Right ventricle myocardium inferior (tissue), 1 donor: ENCODE measurements at places on chromosomes 1 and 21. TPM values are rescaled to one million over a fixed set of nuclear protein-coding genes. Genes with fewer than 3 reads are reported as not detected.

The KCNC4 gene
- total RNA-seq: 5.1 TPM

- no peak for DNase-seq
Measured at GRCh38 chr1:89361681-89362080, 2.2 kb upstream of the GBP6 start.

DNA sequence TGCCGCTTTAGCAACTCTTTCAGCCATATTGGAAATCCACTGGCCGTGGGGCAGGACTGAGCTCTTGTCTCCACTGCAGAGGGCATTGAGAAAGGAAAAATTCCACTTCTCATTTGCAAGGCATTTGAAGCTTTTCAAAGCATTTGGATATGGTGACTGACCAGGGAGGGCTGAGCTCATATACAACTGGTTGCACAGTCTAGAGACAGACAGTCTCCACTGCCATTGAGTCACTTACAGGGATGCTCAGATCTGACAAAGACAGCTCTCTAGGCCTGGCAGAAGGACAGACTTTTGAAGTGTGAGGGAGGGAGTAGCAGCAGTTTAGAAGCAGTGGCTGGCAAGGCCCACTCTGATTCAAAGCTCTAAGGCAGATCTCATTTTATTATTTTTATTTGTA, 24.2 kb downstream of the NCF2 start:
- DNase-seq: no peak

DNA sequence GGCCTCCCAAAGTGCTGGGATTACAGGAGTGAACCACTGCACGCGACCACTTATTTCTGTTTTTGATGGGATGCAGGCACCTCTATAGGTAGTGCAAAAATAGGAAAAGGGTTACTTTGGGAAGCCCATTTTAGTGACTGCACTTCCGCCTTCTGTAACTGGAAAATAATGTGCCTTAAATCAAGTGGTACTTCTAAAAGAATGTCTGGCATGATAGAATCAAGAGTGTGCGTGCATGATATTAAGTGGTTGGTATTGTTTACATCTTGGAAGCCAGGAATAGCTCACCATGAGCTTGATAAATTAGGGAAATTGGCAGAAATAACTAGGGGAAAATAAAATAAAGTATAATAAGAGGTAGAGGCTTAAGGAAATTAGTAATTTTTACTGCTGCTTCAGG, 1067.0 kb downstream of the ADGRL2 start:
- DNase-seq: no peak

DNA sequence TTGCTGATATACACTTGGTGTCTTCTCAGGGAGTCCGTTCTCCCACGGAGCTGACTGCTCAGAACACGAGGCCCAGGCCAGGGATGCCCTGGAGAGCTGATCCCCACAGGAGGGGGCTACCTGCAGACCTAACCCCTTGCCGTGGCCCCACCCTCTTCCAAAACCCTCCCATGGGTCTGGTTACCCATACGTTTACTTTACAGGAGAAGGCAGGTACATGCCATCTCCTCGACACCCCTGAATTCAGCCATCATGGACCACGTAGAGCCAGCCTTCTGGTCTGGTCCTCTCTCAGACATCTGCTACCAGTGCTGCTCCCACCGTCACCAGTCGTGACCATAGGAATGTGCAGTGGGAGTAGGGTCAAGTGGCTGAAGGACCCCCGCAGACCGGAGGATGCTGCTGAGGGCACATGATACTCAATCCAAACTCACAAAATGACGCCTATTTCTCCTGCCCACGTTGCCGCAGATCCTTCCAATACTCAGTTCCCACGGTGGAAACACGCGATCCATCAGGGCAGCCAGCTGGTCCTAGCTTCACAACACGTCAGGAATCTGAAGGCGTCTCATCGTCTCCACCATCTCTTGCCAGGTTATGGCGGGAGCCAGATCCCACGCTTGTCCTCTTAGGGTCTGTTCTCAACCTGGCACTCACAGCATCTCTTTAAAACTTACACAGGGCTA, 26.7 kb downstream of the PGBD5 start:
- no peak for DNase-seq

GRCh38 chr1:43612406-43612805, 37.5 kb upstream of the KDM4A start:
- DNase-seq: no peak
